Activated CD4-positive, alpha-beta T cell treated with anti-CD3 and anti-CD28 coated beads, Interleukin-2, amount 50 U/mL, for 48 hours (primary cell): ENCODE measurements at places on chromosomes 4 and X.

DNA sequence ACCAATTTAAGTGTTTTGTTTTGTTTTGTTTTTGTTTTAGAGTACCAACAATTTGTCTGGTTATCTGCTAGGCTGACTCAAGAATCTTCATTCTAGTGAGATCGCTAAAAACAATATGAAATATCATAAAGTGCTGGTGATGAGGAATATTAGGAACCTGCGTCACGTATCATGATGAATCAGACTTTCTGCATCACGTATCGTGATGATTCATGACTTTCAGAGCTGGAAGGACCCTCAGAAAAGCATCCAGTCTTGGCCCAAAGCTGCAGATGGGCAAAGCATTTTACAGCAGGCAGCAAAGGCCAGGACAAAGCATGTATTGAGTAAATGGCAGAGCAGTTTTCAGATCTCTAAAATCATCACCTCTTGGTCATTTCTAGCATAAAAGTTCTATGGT, 278.0 kb upstream of the BOD1L1 start:
- DNase-seq: no peak

GRCh38 chr4:19936476-19936875, 315.2 kb upstream of the SLIT2 start:
- DNase-seq: no peak

- no peak for DNase-seq
Measured at GRCh38 chrX:106670631-106671030, 55.9 kb upstream of the RNF128 start.

GRCh38 chr4:186979961-186980745, 256.5 kb upstream of the FAT1 start:
- DNase-seq: no peak

DNA sequence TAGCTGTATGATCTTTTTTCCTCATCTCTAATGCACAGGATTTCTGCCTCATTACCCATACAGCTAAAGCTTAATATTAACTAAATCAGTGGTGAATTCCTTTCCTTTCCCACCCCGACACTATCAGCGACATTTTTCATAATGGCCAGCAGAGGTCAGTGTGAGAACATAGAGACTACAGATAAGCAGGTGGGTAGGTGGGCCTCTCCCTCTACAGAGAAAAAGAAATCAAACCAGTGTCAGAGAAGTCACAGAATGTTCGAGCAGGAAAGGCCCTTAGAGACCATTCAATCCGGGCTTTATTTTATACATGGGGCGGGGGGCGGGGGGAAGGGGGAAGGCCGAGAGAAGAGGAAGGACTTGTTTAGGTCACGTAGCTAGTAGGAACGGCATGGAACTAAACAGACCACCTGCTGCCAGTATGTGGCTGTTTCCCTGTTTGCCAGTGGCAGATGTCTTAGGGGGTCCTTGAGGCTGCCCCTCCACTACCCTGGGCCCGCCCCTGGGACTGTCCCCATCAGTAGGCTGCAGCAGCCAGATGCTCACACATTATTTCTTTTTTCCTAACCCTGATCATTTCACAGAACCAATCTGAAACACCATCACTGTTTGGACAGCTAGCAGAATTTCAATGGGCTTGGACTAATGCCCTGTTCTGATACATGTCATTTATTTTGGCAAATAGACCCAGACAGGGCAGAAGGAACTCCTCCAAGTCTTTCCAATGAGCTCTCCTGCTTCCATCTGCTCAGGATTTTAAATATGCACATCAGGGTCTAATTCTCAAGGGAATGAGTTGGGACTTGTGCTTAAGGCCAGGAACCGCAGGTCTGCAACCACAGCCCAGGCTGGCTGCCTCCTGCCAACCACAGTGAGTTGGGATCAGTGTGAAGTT, 133.4 kb downstream of the ATG4A start:
- DNase-seq: peak; percentile 2

- DNase-seq: no peak
Measured at GRCh38 chrX:24846550-24847150, 152.9 kb downstream of the POLA1 start.

DNA sequence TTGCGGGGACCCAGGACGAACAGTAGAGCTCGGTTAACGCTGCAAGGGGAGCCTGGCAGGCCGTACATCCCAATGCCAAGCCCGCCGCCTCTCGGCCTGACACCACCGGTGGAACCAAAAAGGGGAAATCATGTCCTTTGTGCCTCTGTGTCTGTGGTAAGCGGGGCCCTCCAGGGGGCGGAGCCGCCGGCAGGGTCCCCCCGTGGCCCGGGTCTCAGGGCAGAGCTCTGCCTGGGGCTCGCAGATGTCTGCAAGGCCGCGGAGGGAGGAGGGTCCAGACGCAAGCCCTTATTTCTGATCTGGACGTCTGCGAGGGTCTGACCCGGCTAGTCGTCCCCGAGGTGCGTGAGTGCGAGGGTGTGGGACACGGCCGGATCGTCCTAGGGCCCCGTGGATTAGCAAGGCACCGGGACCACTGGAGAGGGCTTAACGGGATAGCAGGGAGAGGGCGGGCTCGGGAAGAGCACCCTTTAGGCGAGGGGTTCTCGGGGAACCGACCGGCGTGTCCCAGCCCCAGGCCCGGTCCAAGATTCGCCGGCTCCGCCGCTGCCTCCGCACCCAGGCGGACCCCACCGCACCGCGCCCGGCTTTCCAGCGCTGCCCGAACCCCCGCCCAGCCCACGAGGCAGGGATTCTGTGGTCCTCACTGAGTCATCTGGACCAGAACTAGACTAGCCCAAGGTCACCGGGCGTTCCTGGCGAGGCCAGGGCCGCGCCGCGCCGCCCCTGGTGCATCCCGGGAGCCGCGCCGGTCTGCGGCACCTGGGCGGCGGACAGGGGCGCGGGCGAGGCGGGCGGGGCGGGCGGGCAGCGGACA, 863 bp upstream of the FAM193A start:
- peak; percentile 61 for DNase-seq

GRCh38 chr4:101724093-101724492, 66.4 kb upstream of the BANK1 start:
- no peak for DNase-seq
